GM12892 (cell line): ENCODE measurements at places on chromosomes 5 and 9.

DNA sequence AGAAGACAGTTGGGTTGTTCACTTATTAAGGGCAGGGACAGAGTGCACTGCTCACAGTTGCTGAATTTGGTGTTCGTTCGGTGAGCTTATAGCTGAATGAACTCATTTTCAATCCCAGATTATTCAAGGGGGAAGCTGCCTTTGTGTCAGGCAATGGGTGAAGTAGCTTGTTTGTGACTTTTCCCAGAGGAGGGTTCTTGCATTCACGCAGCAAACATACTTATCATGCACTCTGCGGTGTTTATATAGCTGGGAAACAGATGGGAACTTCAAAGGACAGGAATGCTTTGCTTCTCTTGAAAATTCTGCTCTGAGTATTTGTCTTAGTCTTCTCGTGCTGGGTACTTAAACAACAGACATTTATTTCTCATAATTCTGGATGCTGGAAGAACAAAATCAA lies 64.7 kb upstream of the ABCA1 start:
- DNase-seq = no peak

- DNase-seq = no peak
Measured at GRCh38 chr5:52013523-52013922, 630.3 kb downstream of the ISL1 start.

DNA sequence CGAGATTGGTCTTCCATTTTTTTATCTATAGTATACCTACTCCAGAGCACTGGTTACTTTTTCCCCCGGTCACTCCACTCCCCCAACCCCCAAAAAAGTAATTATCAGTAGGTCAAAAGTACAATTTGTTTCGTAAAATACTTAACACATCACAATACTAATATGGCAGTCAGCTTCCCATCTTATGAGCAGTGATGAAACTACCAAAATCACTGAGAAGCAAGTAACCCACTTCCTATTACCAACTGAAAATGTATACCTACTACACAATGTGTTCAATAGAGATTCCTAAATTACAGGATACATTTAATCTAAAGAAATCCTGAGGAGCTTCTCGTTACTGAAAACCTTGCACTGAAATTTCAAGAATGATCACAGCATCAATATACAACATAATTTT lies 1.9 kb downstream of the CERT1 start:
- no peak for DNase-seq

DNA sequence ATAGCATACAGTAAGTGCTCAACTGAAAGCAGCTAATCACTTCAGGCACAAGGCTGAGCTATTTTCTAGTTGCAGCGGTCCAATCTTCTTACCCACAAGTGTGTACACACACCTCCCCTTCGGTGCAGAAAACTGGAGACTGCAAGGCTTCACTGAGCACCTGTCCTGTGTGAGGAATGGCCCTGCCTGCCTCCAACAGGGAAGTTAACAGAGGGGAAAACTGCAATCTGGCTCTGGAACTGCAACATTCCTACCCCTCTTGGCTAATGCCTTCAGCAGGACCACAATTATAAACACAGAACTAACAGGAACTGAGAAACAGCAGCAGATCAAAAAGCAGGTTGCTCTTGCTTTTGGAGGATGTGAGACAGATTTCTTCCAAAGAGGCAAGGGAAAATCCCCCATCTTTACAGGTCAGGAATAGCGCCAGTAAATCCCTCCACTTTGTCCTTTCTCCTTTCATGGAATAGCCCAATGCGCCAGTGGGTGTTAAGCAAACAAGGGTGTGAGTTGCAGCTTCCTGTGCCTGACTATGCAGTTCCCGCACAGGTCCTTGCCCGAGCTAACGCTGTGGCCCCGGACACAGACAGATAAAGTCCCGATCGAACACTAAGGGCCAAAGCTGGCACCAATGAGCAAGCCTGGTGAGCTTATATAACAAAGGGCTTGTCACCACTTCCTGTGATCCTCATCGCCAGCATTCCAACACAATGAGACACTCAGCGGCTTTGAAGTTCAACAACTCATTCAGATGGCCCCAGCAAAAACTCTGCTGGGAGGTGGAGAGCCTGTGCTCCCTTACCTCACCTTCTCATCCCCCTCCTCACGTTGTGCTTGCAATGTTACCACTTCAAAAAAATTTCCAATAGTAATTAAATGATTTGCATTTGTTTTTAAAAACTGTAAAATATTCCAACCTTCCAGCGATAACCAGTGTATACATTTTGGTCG lies 21.5 kb downstream of the SHB start:
- DNase-seq = no peak

GRCh38 chr5:168553377-168554130 lies 24.4 kb downstream of the FBLL1 start:
- DNase-seq = no peak

GRCh38 chr5:133262690-133263089 lies 210.9 kb downstream of the HSPA4 start:
- DNase-seq = no peak

GRCh38 chr5:54443270-54443669 lies 12.2 kb upstream of the HSPB3 start:
- no peak for DNase-seq
